Activated CD8-positive, alpha-beta T cell treated with anti-CD3 and anti-CD28 coated beads for 36 hours (primary cell): ENCODE measurements at places on chromosomes 4 and X.

DNA sequence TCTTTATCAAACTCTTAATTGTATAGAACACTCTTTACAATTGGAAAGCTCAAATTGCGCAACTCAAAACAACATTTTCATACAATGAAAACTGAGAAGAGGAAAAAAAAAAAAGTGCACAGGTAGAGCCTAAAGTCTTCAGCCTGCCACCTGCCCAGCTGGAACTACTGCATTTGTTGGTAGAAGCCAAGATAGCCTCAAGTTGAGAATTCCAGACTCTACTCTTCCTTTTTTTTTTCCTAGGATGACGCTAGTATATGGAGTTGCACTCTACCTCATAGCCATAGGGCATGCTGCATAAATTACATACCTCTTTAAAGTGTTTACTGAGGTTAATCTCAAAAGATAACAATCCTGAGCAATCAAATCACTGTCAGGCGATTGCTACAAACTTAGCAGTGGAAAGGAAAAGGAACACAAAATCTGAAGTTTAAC lies 13.6 kb downstream of the ABCG2 start:
- DNase-seq = no peak

DNA sequence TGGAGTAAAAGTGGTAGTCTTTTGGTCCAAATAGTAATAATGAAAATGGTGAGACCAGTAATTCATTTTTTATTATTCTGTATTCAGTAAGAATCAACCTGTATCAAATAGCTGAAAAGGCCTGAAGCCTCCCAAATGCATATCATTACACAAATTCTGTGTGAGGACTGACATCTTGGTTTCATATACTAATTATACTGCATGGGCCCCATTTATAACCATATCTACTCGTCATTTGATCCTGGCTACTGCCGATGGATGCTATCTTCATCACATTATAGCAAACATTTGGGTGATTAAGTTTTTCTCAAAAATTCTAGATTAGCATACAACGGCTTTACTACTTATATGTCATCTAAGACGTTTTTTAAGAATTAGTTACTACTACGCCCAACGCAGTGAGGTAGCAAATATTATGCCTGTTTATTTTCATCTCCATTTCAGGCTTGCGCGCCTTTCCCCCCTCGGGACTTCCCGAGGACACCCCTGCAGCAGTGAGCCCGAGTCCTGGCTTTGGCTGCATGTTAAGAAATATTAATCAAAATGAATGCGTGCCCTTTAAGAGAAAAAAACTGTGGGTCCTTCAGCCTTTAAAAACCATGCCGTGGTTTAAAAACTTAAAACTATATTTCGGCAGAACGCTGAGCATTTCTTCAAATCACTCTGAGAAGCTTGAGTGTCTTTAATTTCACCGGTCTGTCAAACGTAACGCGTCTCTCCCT lies 814 bp upstream of the MMAA start:
- DNase-seq = peak; percentile 38

DNA sequence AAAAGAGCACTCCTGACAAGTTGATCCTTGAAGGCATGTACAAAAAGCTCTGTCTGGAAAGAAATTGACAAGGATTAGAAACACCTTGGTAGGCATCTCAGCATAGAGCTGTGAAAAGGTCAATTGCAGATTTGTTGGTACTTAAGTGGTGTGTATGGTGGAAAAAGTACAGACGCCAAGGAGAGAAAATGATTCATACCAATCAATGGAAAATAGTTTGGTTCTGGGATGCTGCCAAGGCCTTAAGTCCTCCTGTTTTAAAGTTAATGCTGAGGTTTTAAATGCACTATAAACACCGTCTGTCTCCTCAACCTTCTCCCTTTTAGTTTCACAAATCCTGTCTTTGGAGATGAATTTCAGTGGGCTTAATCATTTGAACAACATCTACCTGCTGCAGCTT lies 524.1 kb downstream of the IL15 start:
- no peak for DNase-seq

GRCh38 chrX:8341814-8342590 lies 122.6 kb upstream of the VCX3B start:
- DNase-seq = no peak

DNA sequence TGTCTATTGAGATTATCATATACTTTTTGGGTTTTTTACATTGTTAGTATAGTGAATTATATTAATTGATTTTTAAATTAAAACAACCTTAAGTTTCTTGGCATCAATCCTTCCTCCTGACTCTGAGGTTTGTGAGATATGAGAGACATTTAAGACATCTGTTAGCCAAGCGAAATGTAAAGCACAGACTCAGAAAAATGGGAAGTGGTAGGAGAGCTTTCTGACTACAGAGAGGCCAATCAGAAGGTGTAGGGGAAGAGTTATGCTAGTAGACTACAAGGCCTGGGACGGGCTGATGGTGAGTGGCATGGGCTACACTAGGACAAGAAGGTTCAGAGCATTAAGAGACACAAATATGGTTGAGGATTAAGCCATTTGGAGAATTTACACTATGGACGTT lies 255.4 kb downstream of the PRDM5 start:
- DNase-seq = no peak

- DNase-seq = no peak
Observed at GRCh38 chr4:174635732-174636131, 113.4 kb upstream of the HPGD start.

DNA sequence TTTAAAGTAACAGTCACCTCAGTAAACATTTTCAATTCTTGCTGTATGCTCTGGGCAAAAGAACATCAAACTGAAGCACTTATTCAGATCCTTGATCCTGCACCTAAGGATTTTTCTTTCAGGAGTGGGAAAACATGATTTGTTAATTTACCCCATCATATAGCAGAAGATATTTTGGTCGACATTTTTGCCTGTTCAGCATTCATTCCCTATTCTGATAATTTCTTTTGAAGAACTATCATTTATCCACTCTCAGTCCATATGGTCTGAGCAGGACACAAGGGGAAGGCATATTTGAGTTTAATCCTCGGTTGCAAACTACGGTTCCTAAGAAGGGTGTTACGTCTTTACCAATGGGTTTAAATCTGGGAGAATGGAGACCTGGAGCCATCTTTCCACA lies 1.2 kb upstream of the CLOCK start:
- no peak for DNase-seq

GRCh38 chrX:57905141-57905540 lies 5.1 kb downstream of the ZXDA start:
- no peak for DNase-seq

GRCh38 chrX:135484641-135485289 lies 35.7 kb upstream of the INTS6L start:
- peak; percentile 24 for DNase-seq

DNA sequence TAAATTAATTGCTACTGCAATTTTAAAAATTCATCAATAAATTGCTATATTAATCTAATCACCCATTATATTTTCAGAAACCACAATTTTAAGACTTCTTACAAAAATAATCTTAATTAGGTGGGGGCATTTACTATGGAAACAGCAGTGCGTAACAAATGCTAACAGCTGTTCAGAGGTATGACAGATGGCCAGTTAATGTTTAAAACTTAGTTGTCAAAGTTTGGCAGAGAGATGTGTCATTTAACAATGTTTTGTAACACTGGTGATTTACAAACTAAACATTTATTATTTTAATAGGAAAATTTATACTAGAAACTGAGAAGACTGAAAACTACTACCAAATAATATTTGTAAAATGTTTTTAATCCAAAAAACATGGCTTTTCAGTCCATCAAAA lies 85.2 kb upstream of the GPR34 start:
- DNase-seq = no peak

- no peak for DNase-seq
Observed at GRCh38 chr4:175346376-175346775, 428.2 kb downstream of the ADAM29 start.

DNA sequence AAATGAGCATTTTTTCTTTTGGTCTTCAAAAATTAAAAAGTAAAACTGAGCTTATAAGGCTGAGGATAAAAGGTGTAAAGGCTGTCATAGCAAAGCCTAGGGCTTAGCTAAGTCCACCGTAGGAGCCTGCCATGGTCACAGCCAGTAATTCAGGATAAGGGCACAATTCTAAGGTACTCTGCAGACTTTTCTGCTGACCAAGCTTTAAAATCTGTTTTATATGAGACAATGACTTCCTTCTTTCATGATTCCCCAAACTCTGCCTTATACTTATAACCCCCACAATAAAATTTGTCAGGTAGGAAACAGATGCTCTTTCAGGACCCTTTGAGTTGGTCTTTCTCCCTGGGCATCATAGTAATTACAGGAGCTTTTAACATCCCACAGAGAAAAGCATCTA lies 138.5 kb downstream of the COL4A6 start:
- DNase-seq = no peak

DNA sequence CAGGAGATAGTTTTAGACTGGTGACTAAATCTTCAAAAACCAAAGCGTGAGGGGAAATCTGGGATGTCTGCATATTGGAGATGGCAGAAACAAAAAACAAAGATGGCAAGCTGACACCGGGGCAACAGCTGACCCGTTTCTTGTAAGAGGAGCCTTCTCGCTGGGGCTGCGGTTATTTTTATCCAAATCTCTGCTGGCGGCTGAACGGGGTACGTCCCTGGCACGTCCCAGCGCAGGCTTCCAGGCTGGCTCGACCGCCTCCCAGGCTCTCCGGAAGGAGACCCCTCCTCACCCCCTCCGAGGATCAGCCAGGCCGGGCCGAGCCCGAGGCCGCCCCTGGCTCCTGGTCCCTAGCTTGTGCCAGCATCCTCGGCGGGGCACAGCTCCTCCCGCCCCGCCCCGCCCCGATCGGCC lies 403 bp downstream of the SGCB start:
- peak; percentile 43 for DNase-seq

- DNase-seq = peak; percentile 47
Observed at GRCh38 chrX:56564164-56564885, 898 bp downstream of the UBQLN2 start.

DNA sequence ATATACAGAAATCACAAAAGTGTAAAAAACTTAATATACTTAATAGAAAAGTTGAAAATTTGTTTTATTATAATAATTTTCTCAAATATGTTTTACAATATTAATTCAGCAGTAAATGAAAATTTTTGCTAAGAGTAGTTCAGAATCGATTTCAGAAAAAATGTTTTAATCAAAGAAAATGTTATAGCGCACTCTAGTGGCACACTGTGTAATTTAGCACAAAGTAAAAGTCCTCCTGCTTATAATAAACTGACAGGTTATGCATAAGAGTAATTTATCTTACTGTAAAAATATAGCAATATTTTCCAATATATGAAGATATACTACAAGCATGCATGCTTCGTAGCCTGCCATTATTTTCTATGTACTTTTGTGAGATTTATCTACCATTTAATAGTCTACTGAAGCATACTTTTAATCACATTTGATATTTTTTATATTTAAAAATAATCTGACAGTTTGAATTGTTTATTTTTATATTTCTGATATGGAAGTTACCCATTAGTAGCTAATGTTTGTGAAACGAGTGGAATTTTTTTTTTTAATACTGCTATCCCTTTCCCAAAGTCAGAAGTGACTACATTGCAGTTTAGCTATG lies 217.9 kb upstream of the KLHL4 start:
- DNase-seq = no peak

DNA sequence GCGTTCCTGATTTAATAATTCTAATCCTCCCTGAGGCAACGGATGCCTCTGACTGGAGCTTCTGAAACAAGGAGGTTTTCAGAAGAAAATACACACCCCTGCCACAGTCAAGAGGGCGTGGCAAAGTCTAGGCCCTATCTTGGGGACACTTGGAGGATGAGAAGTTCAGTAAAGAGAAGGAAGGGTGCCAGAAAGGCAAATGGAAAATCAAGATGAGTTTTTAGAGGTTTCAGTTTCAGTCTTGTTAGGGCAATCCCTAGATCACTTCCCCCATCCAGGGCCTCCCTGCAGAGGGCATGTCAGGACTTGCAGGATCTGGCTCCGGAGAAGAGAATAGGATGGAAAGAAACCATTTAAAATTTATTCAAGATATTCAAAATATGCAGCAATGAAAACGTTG lies 28.5 kb upstream of the FGF2 start:
- DNase-seq = no peak

GRCh38 chr4:141028024-141028529 lies 105.2 kb downstream of the RNF150 start:
- DNase-seq = no peak

DNA sequence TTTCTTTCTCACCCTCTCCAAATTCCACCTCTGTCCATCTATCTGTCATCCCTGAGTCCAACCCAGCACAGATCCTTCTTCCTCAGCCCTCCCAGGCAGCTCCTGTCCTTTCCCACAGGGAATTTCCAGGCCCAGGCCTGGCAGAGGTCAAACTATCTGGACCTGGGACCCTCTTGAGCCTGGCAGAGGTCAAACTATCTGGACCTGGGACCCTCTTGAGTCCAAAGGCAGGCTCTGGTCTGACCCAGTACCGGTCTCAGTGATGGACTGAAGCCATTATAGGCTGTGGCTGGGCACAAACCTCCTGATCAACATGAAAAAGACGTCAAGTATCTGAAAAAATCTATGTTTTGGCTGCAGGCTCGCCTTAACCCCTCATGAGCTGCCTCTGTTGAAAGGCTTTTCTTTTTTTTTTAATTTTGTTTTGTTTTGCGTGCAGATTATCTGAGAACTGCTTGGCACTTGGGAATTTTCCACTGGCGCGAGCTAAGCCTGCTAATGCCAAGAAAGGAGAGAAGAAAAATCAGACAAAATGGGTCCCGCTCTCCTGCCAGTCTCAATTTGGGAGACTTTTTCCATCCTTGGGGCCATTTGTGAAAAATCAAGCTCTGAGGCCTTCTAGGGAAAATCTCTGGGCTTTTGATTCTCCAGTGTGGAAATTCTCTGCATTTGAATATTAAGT lies 31.2 kb downstream of the MSX1 start:
- DNase-seq = no peak

- DNase-seq = no peak
Observed at GRCh38 chr4:172348426-172348825, 535.2 kb downstream of the GALNTL6 start.

- DNase-seq = no peak
Observed at GRCh38 chr4:99483636-99484035, 27.2 kb upstream of the C4orf17 start.

DNA sequence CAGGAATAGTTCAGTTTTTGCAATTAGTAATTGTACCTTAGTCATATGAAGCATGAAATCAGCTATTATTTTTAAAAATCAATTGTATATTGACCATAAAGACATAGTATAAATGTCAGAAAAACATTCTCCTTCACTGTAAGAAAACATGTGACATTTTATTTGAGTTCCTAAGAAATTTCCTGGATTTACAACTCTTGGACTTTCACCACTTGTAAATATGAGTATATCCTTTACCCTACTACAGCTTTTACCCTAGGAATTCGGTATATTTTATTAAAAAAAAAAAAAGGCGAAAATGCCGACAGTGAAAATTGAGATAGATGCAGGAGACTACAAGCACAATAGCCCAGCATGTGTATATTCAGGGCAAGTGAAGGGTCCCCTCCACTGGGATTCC lies 14.9 kb downstream of the ADH1A start:
- no peak for DNase-seq

GRCh38 chr4:74873545-74874301 lies 59.2 kb upstream of the PARM1 start:
- no peak for DNase-seq

- no peak for DNase-seq
Observed at GRCh38 chr4:54662901-54663585, 5.3 kb downstream of the KIT start.
